GM23248 (cell line): ENCODE measurements at places on chromosomes 4 and X. TPM values are rescaled to one million over a fixed set of nuclear protein-coding genes. Genes with fewer than 3 reads are reported as not detected.

GRCh38 chr4:43343298-43343697 lies 450.8 kb downstream of the GRXCR1 start:
- peaks cover 44% of the 10 kb centered on the region for H3K4me1 ChIP-seq
- no peaks in the 10 kb centered on the region for H3K27me3 ChIP-seq
- no peak for DNase-seq
- no peak overlapping the region for H3K4me3 ChIP-seq

DNA sequence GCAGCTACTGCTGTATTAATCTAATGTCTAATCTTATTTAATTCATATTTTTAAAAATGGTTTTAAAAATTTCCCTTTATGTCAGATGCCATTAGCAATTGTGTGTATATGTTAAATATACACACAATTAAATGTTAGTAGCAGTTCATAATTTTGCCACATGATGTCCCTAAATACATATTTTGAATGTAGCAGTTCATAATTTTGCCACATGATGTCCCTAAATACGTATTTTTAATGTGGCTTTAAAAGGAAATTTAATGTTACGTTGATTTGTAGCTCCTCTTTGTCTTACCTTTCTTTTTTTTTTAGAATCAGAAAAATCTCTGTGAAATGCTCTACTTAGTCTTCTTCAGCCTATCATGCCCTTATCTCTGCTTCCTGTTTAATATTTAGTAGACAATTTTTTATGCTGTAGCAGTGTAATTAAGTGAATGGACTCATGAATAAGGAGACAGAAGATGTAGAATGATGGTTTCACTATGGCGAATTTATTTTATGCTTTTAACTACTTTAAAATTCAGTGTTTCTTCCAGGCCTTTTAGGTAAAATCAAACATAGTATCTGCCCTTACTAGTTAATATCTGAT lies 26.1 kb downstream of the RBM46 start:
- H3K27ac ChIP-seq = no peak overlapping the region
- no peaks in the 10 kb centered on the region for H3K27me3 ChIP-seq
- H3K36me3 ChIP-seq = no peaks in the 10 kb centered on the region
- H3K4me1 ChIP-seq = no peaks in the 10 kb centered on the region

DNA sequence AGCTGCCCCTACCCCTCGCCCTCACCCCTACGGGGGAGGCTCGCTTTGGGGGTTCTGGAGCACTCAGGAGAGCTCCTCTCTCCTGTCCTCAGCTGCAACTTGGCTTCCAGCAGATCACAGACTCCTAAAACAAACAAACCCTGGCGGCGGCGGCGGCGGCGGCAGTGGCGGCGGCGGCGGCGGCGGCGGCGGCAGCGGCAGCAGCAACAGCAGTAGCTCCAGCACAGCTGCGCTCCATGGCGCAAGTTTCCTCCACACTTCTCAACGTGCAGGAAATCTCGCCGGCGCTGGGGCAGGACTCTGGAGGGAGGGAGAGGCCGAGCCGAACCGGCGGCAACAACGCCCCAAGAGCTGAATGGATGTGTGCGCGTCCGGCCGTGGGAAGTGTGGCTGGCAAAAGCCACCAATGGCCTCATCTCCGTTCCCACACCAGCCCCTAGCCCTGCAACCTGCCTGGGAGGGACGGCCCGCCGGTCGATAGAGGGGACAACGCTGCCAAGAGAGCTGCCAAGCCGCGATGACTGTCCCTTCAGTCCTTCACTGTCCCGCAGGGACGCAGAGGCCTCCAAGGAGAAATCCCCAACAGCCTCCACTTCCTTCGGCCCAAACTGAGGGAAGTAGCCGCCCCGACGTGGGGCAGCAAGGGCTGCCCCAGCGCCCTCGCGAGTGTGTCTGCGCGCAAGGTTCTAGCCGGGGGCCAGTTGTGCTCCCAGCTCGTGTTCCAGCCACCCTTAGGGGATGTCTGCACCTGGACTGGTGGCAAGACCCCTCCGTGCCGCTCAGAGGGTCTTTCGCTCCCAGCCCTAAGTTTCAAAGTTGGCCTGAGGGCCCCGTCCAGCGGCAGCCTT lies 775 bp downstream of the SHROOM4 start:
- peak overlapping the region; percentile 37 for H3K27ac ChIP-seq
- H3K27me3 ChIP-seq = no peaks in the 10 kb centered on the region
- no peaks in the 10 kb centered on the region for H3K36me3 ChIP-seq
- DNase-seq = peak; percentile 77
- peaks cover 8% of the 10 kb centered on the region; the same call in 1 of the 2 replicates for H3K4me1 ChIP-seq

DNA sequence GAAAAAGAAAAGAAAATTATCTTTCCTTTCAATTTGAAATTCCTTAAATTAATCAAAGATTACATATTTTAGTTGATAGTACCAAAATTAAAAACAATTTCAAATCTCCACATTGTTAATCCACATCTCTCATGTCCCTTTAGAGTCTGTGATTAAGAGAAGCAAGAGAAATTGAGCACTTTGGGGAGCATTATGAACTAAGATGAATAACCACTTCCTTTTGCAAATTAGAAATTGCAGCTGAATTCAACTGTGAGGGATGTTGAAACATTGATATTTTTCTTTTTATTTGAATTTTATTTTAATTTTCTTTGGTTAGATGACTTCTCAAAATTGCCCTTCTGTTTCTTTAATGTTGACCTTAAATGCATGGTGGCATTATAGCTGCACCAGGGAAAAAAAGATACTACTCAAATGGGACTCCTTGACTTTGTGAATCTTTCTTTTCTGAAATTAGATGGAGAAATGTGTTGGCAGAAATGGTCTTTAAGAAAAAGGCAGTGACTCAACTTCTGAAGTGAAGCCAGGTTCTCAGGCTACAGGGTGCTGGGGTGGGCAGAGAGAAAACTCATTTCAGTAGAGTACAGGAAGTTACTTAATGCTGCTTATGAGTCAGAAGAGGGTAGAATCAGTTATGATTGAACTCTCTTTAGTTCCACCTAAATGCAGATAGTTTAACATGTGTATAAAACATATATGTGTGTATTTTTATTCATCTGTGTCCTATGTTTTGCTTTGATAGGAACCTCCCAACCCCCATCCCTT lies 92.0 kb upstream of the TNIP3 start:
- peak; percentile 95 for DNase-seq
- H3K27me3 ChIP-seq = no peaks in the 10 kb centered on the region
- no peak overlapping the region for H3K4me3 ChIP-seq
- peak overlapping the region; percentile 67 for H3K27ac ChIP-seq
- no peaks in the 10 kb centered on the region for H3K36me3 ChIP-seq

DNA sequence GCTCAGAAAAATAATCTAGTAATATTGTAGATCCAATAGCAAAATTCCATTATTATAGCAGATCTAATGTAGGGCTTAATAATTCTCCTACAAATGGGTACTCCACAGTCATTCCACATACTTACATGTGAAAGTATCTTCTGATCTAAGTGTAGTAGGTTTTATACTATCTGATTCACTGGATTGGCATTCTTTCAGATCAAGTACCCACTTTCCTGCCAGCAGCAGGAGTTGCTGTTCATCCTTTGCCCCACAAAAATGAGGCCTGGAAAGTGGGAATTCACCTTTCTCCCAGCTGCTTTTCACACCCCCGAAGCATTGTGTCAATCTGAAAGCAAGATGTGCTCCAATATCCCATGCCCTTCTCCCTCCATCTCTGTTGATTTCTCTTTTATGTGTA lies 77.1 kb upstream of the RXFP1 start:
- H3K4me1 ChIP-seq = peaks cover 25% of the 10 kb centered on the region
- H3K36me3 ChIP-seq = no peaks in the 10 kb centered on the region
- H3K27ac ChIP-seq = no peak overlapping the region

DNA sequence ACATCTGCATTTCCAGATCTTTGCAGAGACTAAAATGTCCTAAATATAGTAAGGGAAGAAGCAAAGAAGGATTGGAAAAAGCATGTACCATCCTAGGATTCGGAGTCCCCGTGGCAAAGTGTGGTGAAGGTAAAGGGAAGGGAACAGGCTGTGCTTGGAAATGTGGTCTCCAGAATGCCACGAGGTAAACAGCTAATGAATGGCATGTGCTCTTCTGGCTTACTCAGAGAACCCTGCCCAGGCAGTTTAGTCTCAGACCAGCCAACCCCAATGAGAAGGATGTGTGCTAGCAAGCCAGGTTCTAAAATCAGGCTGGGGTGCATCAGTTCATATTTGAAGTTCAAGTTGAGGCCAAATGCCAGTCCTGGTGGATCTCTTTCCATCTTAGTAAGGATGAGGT lies 113.1 kb downstream of the RS1 start:
- no peaks in the 10 kb centered on the region for H3K27me3 ChIP-seq
- no peak overlapping the region for H3K4me3 ChIP-seq
- H3K27ac ChIP-seq = no peak overlapping the region
- no peak for DNase-seq
- H3K4me1 ChIP-seq = no peaks in the 10 kb centered on the region

DNA sequence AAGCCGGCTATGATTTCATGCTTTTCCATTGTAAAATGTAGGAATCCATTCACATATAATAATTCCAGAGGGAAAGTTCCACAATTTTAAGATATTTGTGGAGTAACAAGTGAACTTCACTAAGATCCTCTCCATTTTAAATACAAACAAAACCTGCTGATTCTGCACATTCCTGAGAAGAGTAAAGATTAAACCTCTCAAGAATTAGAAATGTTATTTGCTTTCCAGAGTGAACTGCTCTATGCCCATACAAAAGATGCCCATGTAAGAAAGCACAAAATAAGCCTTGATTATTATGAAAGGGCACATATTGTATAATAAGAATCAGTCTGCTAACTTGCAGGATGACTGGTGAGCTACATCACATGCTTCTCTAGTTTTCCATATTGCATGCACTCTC lies 241.5 kb downstream of the COX18 start:
- H3K4me3 ChIP-seq = no peak overlapping the region
- no peak for DNase-seq
- no peak overlapping the region for H3K27ac ChIP-seq
- no peaks in the 10 kb centered on the region for H3K4me1 ChIP-seq
- H3K36me3 ChIP-seq = no peaks in the 10 kb centered on the region
- H3K27me3 ChIP-seq = 0 out of 2 replicates have a peak, but pooled peaks cover 7% of the 10 kb centered on the region

GRCh38 chrX:1273896-1274295 lies 5.3 kb downstream of the CSF2RA start:
- no peak for DNase-seq
- H3K4me1 ChIP-seq = no peaks in the 10 kb centered on the region
- H3K27ac ChIP-seq = no peak overlapping the region
- H3K4me3 ChIP-seq = no peak overlapping the region
- H3K36me3 ChIP-seq = no peaks in the 10 kb centered on the region
- H3K27me3 ChIP-seq = no peaks in the 10 kb centered on the region

- H3K4me1 ChIP-seq = no peaks in the 10 kb centered on the region
- no peaks in the 10 kb centered on the region for H3K27me3 ChIP-seq
- H3K36me3 ChIP-seq = no peaks in the 10 kb centered on the region
- no peak overlapping the region for H3K4me3 ChIP-seq
- no peak overlapping the region for H3K27ac ChIP-seq
These were observed 709.8 kb upstream of the DIAPH2 start for GRCh38 chrX:95974890-95975289.

- H3K27me3 ChIP-seq = no peaks in the 10 kb centered on the region
- no peak overlapping the region for H3K4me3 ChIP-seq
- DNase-seq = no peak
- no peak overlapping the region for H3K27ac ChIP-seq
- no peaks in the 10 kb centered on the region for H3K36me3 ChIP-seq
- peaks cover 12% of the 10 kb centered on the region for H3K4me1 ChIP-seq
These were observed 61.0 kb upstream of the PRDM8 start for GRCh38 chr4:80136270-80136669.

Gene ZMAT1
- total RNA-seq = not detected in 2 replicates
